ENCODE measurements at places on chromosomes 6 and 20.

DNA sequence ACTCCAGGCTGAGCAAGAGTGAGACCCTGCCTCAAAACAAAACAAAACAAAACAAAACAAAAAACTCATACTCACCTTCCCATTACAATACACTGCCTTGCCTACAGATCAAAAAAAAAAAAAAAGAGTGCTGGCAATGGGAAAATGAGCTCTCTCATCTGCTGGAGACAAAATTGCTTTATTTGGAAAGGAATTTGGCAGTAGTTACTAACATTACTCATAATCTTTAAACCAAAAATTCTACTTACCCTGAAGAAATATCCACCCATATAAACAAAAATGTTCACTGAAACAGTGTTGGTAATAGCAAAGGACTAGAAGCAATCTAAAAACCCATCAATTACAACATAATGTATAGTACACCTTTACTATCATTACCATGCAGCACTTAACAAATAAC, 120.4 kb downstream of the RNGTT start:
- no peak for DNase-seq

GRCh38 chr6:156273065-156273711, 504.0 kb upstream of the ARID1B start:
- no peak for DNase-seq

GRCh38 chr6:13767121-13767808, 47.1 kb downstream of the MCUR1 start:
- DNase-seq, result no peak

GRCh38 chr6:44172731-44173500, 14.3 kb downstream of the CAPN11 start:
- peak; percentile 42 for DNase-seq

GRCh38 chr6:166466178-166467122, 83.7 kb upstream of the MPC1 start:
- no peak for DNase-seq

DNA sequence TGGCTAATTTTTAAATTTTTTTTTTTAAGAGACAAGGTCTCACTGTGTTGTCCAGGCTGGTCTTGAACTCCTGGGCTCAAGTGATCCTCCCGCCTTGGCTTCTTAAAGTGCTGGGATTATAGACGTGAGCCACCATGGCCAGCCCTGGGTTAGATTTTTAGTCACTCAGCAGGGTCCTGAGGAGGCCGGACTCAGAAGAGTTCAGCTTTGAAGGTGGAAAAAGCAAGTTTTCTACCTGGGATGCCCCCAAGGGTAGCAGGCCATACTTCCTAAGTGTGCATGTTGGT, 44.2 kb downstream of the FGD2 start:
- no peak for DNase-seq

DNA sequence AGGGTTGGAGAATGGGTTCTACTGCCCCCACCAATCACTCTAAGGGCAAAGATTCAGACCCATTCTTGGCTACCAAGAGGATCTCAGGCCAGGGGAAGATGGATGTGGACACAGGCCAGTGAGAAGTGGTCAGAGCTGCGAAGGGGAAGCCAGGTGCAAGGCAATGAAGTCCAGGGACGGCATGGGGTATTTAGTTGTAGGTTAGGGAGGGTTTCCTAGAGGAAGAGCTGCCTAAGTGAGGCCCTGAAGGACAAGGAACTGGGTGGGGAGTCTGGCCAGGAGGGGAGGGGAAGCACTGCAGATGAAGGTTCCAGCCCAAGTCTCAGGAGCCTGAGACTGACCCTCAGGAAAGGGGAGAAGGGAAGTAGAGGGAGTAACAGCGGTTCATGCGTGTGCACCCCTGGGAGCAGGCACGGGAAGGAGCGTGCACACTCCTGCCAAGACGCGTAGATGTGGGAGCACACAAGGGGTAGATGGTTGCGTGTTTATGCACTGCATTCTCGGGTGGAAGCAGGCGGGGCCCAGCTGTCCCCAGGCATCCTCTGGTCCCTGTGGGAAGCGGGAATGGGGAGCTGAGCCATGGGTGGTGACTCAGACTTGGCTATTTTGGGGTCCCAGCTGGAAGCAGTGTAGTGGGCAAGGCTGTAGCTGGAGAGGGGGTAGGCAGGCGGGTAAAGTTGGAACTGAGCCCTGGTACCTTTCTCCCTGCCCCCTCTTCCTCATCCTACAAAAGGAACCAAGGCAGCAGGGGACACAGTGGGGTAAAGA, 3.3 kb downstream of the ACTL10 start:
- DNase-seq, result no peak

- DNase-seq, result no peak
Observed at GRCh38 chr6:148681666-148682065, 65.2 kb upstream of the UST start.

GRCh38 chr20:62741191-62741691, 32.6 kb downstream of the NTSR1 start:
- no peak for DNase-seq

DNA sequence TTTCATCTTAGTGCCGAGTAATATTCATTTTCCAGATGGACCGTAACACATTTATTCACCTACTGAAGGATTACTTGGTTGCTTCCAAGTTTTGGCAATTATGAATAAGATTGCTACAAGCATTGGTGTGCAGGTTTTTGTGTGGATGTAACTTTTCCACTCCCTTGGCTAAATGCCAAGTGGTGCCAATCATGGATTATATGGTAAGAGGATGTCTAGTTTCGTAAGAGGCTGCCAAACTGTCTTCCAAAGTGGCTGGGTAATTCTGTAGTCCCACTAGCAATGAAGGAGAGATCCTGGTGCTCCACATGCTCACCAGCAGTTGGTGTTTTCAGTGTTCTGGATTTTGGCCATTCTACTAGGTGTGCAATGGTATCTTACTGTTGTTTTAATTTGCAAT, 117.1 kb downstream of the IRF4 start:
- DNase-seq, result no peak

GRCh38 chr6:116397914-116398313, 27.2 kb downstream of the DSE start:
- DNase-seq, result no peak

DNA sequence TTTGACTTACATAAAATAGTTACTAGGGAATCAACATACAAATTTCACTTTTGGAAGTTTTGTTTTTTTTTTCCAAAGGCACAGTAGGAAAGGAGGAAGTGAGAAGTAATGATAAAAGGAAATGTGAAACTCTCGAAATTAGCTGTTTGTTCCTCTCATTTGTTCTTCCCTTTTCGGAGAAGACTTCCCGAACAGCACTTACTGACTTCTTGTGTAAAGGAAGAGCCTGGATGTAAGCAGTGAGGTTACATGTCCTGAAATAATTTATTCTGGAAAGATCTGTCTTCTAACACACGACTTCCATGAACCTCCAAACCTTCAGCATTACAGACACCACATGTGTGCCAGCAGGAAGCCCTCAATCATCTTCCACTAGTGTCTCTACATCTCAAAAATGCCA, 59.1 kb downstream of the KIF16B start:
- DNase-seq, result no peak

DNA sequence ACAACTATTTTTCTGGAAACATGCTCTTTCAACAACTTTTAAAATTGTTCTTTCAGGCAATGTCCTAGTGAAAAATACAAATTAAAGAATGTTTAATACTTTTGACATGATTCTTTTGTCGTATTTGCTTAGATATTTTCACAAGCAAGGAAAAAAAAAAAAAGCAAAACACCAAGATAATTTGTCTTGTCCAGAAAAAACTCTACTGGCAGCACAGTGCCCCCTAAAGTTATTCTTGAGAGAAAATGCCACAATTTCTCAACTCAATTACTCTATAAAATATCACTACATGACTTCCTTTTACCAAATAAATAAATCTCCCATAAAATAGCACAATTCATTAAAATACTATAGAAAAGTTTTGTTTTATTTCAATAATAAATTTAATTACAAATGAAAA, 652.5 kb upstream of the EPHA7 start:
- DNase-seq, result no peak

DNA sequence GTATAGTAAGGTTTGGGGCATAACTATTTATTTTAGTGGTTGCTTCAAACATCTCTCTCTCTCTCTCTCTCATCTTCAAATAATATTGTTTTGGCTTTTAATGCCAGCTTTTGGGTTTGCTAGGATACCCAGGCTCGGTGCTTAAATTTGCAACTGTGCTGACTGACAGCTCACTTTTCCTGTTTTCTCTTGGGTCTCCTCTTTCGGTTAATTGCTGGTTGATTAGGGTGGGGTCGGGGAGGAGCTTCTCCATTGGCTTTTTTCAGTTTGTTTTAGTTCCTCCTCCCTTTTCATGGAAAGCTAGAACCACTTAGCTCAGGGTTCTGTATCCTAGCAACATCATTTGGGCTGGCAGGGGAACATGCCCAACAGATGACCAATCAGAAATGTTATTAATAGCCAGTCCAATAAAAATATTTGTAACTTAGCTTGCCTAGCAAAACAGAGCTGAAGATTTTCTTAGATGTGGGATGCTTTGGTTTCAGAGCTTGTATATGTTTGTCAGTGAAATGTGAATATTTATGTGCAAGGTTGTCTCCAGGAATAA, 11.3 kb downstream of the TFAP2B start:
- no peak for DNase-seq

DNA sequence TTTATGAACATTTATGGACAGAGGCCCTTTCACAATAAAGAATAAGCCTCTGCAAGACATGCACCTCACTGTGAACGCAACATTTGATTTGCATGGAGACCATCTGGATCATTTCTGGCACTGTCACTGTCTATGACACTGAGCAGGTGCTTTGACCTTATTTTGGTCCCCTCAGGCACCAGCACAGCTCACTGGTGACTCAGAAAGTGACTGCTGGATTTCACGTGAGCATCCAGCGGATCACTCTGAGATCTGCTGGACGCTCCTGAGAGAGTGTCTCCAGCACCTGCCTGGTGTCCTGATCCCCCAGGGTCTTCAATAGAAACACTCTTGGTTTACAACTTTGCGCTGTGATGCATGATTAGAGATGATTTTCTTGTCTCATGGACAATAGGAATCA, 375.7 kb downstream of the TENT5A start:
- DNase-seq, result no peak

GRCh38 chr6:138811866-138812265, 16.0 kb downstream of the ECT2L start:
- DNase-seq, result no peak

DNA sequence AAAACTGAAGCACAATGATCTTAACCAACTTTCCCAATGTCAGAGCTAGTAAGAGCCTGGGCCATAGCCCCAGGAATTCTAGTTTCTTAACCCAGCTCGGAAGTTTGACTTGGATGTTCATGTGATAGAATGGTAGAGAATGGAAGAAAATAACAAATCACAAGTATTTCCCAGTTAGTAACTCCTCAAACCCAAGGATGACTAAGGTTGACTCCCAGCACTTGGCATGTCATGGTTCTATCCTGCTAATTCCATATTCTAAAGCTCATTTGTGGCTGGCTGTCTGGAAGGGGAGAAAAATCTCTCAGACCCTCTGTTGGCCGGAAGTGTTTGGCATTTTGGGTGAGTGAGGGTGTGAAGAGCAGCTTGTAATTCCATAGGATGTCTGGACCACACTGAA, 248.7 kb downstream of the RFPL4B start:
- no peak for DNase-seq

- no peak for DNase-seq
Observed at GRCh38 chr20:3479025-3479424, 8.2 kb downstream of the ATRN start.

- no peak for DNase-seq
Observed at GRCh38 chr20:50276119-50277063, 85.8 kb downstream of the CEBPB start.

DNA sequence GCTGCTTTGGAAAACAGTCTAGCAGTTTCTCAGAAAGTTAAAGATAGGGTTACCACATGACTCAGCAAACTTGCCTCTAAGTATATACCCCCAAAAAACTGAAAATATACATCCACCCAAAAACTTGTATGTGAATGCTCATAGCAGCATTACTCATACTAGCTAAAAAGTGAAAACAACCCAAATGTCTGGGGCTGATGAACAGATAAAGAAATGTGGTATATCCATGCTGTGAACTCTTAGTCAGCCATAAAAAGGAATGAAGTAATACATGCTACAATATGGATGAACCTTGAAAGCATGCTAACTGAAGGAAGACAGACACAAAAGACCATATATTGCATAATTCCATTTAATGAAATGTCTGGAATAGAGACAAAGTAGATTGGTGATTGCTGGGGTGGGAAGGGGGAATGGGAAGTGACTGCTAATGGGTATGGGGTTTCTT, 79.9 kb upstream of the GLP1R start:
- DNase-seq, result no peak

DNA sequence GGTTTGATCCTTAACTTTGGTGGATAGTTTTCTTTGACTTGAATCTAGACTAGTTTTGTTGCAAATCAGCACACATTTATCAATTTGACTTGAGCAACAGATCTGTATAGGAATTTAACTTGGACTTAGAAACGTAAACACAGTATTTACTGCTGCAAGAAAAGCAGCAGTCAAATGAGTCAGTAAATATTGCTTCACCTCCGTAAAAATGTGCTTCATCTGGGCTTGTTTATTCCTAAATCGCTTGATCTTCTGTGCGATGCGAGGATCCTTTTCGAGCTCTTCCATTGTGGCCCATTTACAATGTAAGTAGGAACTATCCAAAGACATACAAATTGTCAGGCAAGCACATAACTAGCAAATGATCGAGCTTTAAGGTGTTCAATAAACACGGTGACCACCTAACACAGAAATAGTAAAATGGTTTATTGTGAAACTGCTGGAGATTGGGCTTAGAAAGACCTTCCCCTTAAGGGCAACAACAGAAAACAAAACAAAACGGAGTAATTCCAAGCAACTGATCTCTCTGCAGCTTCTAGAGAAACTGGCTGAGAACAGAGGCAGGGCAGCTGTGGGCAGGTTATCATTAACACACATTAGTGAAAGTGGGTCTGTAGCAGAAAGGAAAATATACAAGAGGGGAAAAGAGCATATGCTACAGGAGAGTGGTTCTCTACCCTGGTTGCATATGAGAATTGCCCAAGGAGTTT, 120.8 kb downstream of the CHD6 start:
- no peak for DNase-seq
